ENCODE measurements at places on chromosomes 5 and 9.

GRCh38 chr9:122060481-122060880, 32.6 kb downstream of the TTLL11 start:
- DNase-seq, result no peak

GRCh38 chr5:123681061-123681460, 169.1 kb downstream of the CSNK1G3 start:
- DNase-seq, result no peak

DNA sequence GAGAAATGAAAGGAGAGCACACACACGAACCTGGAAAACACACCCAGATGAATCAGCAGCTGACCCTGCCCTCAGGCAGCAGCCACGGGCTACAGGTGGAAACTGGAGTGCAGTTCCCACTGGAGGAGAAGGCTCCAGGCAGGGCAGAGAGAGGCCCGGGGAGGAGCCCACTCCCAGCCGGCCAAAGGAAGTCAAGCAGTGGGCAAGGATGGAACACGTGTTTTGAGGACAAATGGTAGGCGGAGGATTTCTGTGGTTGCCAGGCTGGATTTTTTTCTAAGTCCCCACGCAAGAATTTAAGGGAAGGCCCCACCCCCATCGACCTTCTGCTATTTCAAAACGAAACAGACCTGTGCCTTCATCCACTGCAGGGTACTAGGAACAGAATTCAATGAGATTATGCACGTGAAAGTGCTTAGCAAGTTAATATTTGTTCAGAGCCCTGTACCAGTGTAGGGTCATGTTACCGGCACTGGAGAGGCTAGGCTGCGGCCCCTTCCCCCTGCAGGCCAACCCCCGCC, 6.8 kb downstream of the EPB41L4B start:
- peak; percentile 76 for DNase-seq

GRCh38 chr9:26789959-26790358, 102.6 kb downstream of the CAAP1 start:
- DNase-seq, result peak; percentile 64

DNA sequence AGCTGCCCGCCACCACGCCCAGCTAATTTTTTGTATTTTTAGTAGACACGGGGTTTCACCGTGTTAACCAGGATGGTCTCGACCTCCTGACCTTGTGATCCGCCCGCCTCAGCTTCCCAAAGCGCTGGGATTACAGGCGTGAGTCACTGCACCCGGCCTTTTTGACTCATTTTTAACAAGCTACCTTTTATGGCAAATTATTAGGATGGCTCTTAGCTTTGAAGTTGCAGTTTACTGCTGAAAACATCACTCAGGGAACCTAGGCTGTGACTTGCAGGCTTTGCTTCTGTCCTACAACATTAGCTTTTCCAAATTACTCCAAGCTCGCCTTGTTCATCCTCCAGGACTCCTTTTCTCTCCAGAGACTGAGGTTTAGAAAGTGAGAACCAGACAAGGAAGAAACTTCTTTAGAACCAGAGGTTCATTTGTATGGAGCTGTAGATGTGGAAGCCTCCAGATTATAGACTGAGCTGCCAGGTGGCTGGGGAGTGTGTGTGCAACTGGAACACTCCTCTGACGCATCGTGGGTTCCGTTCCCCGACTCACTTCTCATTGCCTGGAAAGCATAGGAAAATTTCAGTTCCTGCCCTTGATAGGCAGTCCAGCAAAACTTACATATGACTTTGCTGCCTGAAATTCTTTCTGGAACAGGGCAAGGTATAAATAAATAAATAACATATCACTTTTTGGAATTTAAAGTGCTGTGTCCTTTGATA, 23.8 kb upstream of the SPTAN1 start:
- DNase-seq, result no peak
